ENCODE measurements at places on chromosomes 3 and 15. TPM values are rescaled to one million over a fixed set of nuclear protein-coding genes. Genes with fewer than 3 reads are reported as not detected.

PDZRN3 gene
- 20.7 TPM for total RNA-seq

ROPN1 gene
- not detected for total RNA-seq

- H3K4me1 ChIP-seq: no peaks in the 10 kb centered on the region
- no peaks in the 10 kb centered on the region for H3K36me3 ChIP-seq
- H3K27ac ChIP-seq: no peak overlapping the region
- no peaks in the 10 kb centered on the region for H3K27me3 ChIP-seq
- no peak overlapping the region for H3K4me3 ChIP-seq
Measured at GRCh38 chr3:169848741-169849140, 21.0 kb downstream of the LRRC31 start.

DNA sequence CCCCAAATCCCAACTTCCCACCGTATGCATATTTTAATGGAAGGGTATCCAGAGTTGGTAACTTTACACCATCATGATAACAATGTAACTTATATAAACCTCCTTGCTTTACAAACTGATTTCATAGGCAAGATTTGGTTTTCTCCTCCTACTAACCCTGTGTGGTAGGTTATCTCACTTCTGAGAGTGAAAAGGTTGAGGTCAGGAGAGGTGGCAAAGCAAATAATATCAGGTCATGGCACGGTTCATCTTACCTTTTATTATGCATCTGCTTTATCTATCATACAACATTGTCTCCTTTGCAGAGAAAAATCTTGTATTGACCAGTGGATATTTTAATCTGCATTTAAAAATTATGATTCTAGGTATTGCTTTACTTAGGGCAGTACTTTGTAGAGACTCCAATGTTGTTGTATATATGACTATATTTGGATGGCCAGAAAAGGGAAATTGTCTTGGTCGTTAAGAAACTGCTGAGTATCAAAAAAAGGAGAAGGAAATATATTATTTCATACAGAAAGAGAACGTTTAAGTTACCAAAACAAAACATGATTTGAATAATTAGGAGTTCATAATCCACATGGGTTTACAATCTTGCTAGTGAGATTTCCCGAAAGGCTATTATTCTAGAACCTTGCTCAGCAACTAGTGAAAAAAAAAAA, 30.4 kb downstream of the NFKBIZ start:
- H3K4me1 ChIP-seq: no peaks in the 10 kb centered on the region
- H3K4me3 ChIP-seq: no peak overlapping the region
- no peaks in the 10 kb centered on the region for H3K27me3 ChIP-seq
- no peak for DNase-seq

GRCh38 chr15:33834892-33835743, 133.2 kb upstream of the CHRM5 start:
- no peak overlapping the region for H3K27ac ChIP-seq
- no peak overlapping the region for H3K4me3 ChIP-seq
- H3K4me1 ChIP-seq: no peaks in the 10 kb centered on the region
- no peaks in the 10 kb centered on the region for H3K27me3 ChIP-seq
- no peaks in the 10 kb centered on the region for H3K36me3 ChIP-seq
- no peak for DNase-seq

CCR2 gene
- 8.0 TPM for total RNA-seq

- DNase-seq: no peak
- peaks cover 12% of the 10 kb centered on the region for H3K4me1 ChIP-seq
- no peaks in the 10 kb centered on the region for H3K27me3 ChIP-seq
- no peak overlapping the region for H3K27ac ChIP-seq
- no peaks in the 10 kb centered on the region for H3K36me3 ChIP-seq
Measured at GRCh38 chr3:78613421-78613879, 1154.3 kb downstream of the ROBO1 start.

DNA sequence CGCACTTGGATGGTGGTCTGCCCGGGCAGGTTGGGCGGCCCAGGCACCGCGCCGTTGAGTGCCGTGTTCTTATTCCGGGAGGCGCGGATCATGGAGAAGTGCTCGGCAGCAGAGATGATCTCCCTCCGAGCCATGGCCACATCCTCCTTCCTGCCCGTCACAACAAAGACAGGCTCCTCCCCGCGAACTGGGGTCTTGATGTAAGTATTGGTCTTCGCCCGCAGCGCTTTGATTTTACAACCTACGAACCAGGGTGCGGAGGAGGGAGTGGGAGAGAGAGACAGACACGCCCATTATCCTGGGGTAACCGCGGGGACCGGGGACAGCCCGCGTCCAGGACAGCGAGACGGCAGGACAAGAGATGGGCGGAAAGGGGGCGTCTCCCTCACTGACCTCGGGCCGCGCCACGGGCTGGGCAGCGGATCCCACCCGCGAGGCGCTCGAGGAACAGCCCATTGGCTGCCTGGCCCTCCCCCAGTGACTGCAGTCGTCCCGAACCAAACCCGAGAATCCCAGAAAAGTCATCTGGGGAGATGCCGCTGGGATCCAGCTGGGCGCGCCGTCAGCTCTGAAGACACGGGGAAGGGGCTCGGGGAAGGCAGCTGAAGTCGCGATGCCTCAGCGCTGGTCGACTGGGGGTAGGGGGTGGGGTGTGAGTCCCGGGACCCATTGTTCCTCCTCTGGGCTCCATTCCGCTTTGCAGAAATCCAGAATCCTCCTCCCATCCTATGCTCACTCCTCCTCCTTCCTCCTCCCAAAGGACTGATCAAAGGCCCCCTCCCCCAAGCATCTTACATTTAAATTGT, 1.2 kb downstream of the MEX3B start:
- peak; percentile 81 for DNase-seq
- peaks cover 2% of the 10 kb centered on the region for H3K36me3 ChIP-seq
- peaks cover 17% of the 10 kb centered on the region for H3K4me1 ChIP-seq
- peak overlapping the region; percentile 63 for H3K4me3 ChIP-seq
- peak overlapping the region; percentile 92 for H3K27ac ChIP-seq
- no peaks in the 10 kb centered on the region for H3K27me3 ChIP-seq

- no peaks in the 10 kb centered on the region for H3K36me3 ChIP-seq
- H3K27ac ChIP-seq: peak overlapping the region; percentile 22
- no peaks in the 10 kb centered on the region for H3K27me3 ChIP-seq
Measured at GRCh38 chr3:69321301-69322157, 64.4 kb downstream of the FRMD4B start.

RTP1 gene
- not detected for total RNA-seq

RPP14 gene
- total RNA-seq: 12.9 TPM

- DNase-seq: no peak
- no peaks in the 10 kb centered on the region for H3K36me3 ChIP-seq
- no peaks in the 10 kb centered on the region for H3K4me1 ChIP-seq
- H3K4me3 ChIP-seq: peak overlapping the region; percentile 63
Measured at GRCh38 chr3:156826896-156827882, 1.0 kb downstream of the LEKR1 start.

CPA3 gene
- 37.4 TPM for total RNA-seq

- no peaks in the 10 kb centered on the region for H3K27me3 ChIP-seq
- H3K27ac ChIP-seq: no peak overlapping the region
- DNase-seq: peak; percentile 16
- H3K4me3 ChIP-seq: no peak overlapping the region
Measured at GRCh38 chr15:82108489-82109078, 62.8 kb upstream of the MEX3B start.

GANC gene
- 105 TPM for total RNA-seq

DNA sequence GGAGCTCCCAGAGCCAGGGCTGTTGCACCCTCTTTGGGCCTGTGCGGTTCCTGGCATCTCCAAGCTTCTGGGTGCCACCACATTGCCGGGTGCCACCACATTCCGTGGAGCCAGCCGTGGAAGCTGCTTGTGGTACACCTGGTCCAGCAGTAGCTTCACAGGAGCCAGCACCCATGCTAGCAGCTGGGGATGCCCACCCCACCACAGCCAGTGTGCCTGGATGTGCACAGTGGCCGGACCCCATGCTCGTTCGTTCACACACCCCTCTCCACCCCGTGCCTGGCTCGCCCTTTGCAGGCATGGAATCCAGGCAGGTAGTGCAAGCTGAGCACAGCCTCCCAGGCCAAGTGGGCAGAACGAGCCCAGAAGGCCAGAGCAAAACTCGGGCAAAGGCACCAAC, 1029.8 kb upstream of the GBE1 start:
- no peaks in the 10 kb centered on the region for H3K4me1 ChIP-seq
- H3K27me3 ChIP-seq: no peaks in the 10 kb centered on the region
- H3K4me3 ChIP-seq: no peak overlapping the region
- no peak for DNase-seq
- no peaks in the 10 kb centered on the region for H3K36me3 ChIP-seq

GRCh38 chr3:186236357-186237020, 125.5 kb downstream of the DGKG start:
- H3K27ac ChIP-seq: peak overlapping the region; percentile 37
- peaks cover 10% of the 10 kb centered on the region for H3K4me1 ChIP-seq
- no peaks in the 10 kb centered on the region for H3K36me3 ChIP-seq
- H3K4me3 ChIP-seq: no peak overlapping the region

DNA sequence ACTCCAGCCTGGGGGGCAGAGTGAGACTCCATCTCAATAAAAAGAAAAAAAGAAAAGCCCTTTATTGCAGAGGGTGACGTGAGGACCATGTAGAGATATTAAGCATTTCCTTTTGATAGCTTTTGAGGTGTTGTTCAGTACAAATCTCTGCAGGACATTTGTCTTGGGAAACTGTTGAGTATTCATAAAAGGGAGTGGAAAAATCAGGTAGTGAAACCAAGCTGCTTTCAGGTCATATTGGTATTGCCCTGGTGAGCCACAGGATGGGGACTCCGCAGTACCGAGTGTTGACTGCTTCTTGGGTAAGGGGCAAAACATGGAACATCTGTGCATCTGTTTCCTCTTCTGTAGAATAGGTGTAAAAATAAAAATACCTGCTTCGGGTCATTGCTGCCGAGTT, 9.9 kb downstream of the ITPR1 start:
- H3K36me3 ChIP-seq: no peaks in the 10 kb centered on the region
- H3K4me3 ChIP-seq: no peak overlapping the region
- H3K4me1 ChIP-seq: peaks cover 55% of the 10 kb centered on the region
